ENCODE measurements at places on chromosomes 16 and 17. TPM values are rescaled to one million over a fixed set of nuclear protein-coding genes. Genes with fewer than 3 reads are reported as not detected.

Gene RNF157
- 18.5 TPM for total RNA-seq

Gene KIF2B
- total RNA-seq, result not detected

Gene HEATR3
- total RNA-seq, result 9.9 TPM

Gene TVP23A
- total RNA-seq, result 0.19 TPM

Gene EVI2A
- total RNA-seq, result 2.2 TPM

Gene BCL6B
- total RNA-seq, result 12.6 TPM

Gene PLXDC1
- 14.1 TPM for total RNA-seq

Gene ZG16
- not detected for total RNA-seq

Gene PRSS21
- not detected for total RNA-seq

Gene DHRS7C
- 71.6 TPM for total RNA-seq

Gene HID1
- 9.0 TPM for total RNA-seq

Gene FNDC8
- not detected for total RNA-seq

Gene KRT31
- not detected for total RNA-seq

Gene GP1BA
- not detected for total RNA-seq

Gene RPL26
- total RNA-seq, result 939 TPM
